Activated T-cell treated with anti-CD3 and anti-CD28 coated beads, Interleukin-2, amount 50 U/mL, for 72 hours (primary cell): ENCODE measurements at places on chromosomes 3 and 15. TPM values are rescaled to one million over a fixed set of nuclear protein-coding genes. Genes with fewer than 3 reads are reported as not detected.

REC114 gene
- total RNA-seq: not detected

AMIGO3 gene
- total RNA-seq: 0.19 TPM

TRIM71 gene
- total RNA-seq: 0.02 TPM

ONECUT1 gene
- total RNA-seq: not detected

GRCh38 chr3:133825969-133826727, 20.5 kb downstream of the SRPRB start:
- H3K4me3 ChIP-seq: no peak overlapping the region
- no peaks in the 10 kb centered on the region for H3K36me3 ChIP-seq
- no peak for DNase-seq
- no peaks in the 10 kb centered on the region for H3K27me3 ChIP-seq
- H3K27ac ChIP-seq: no peak overlapping the region

GRCh38 chr3:20056725-20057611, 16.7 kb downstream of the KAT2B start:
- no peak overlapping the region for H3K27ac ChIP-seq
- H3K4me1 ChIP-seq: peaks cover 32% of the 10 kb centered on the region
- no peaks in the 10 kb centered on the region for H3K27me3 ChIP-seq
- peak; percentile 64 for DNase-seq
- H3K36me3 ChIP-seq: peaks cover 4% of the 10 kb centered on the region
- H3K4me3 ChIP-seq: no peak overlapping the region

DNA sequence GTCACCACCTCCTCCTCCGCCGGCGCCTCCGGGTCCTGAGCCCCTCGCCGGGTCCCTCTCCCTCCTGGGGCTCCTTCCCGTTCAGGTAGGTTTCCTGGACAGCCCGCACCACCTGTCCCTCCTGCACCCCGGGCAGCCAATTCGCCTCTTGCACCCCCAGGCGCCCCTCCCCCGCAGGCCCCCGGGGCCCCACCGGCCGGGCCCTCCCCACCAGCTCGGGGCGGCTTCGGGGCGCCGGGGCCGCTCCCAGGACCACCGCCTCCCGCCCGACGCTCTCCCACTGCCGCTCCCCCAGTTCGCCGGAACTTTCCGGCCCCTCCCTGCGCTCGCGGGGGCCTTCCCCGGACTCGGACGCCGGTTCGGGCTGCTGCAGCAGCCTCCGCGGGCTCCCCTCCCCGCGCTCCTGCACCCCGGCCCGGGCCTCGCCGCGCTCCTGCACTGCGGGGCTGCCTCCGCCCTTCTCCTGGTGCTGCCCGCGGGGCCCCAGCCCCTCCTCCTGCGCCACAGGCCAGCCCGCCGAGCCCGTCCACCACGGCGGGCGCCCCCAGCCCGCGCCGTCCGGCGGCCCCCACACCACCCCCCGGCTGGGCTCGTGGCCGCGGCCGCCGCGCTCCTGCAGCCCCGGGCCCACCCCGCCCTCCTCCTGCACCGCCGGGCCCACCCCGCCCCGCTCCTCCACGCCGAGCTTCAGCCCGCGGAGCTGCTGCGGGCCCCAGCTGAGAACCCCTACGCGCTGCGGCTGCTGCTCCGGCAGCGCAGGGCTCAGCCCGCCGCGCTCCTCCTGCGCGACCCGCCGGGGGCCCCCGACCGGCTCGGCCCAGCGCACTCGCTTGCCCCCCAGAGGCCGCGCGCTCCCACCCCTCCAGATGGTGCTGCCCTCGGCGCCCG, 587 bp upstream of the TNK2 start:
- no peaks in the 10 kb centered on the region for H3K27me3 ChIP-seq
- peaks cover 50% of the 10 kb centered on the region for H3K4me1 ChIP-seq
- H3K4me3 ChIP-seq: peak overlapping the region; percentile 97
- H3K36me3 ChIP-seq: peaks cover 1% of the 10 kb centered on the region

DNA sequence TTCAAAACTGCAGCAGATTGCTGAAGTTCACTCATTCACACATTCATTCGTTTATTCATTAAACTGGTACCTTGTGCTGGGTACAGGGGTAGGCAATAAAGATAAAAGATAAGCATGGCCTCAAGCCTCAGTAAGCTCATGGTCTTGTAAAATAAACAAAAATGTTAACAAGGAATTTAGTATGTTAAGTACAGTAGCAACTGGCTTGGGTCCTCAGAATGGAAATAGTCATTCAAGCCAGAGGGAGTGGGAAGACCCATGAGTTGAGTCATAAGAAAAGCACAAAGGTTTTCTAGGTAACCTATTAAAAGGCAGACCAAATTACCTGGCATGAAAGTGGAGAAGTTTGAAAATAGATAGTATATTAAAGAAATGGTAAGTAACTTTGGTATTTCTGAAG, 163.3 kb downstream of the CDIN1 start:
- H3K4me3 ChIP-seq: no peak overlapping the region
- H3K36me3 ChIP-seq: no peaks in the 10 kb centered on the region
- no peak for DNase-seq
- no peaks in the 10 kb centered on the region for H3K4me1 ChIP-seq
- H3K27me3 ChIP-seq: no peaks in the 10 kb centered on the region

- DNase-seq: no peak
- H3K4me3 ChIP-seq: no peak overlapping the region
- H3K4me1 ChIP-seq: no peaks in the 10 kb centered on the region
- H3K27me3 ChIP-seq: no peaks in the 10 kb centered on the region
- H3K27ac ChIP-seq: no peak overlapping the region
Observed at GRCh38 chr3:127651516-127652172, 21.1 kb upstream of the ABTB1 start.

DNA sequence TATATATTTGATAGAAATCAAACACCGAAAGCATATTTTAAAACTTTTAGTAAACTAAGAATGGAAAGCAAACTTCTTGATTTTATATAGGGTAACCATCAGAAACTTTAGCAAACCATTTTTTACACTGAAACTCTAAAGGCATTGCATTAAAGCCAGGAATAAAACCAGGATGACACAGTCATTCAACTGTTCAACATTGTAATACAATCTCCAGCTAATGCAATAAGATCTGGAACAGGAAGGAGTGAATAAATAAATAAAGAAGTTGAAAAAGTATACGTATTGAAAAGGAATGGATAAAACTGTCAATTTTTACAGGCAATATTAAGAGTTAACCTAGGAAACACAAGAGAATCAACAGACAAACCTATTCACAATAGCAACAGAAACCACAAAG, 181.9 kb upstream of the TTC14 start:
- no peak overlapping the region for H3K27ac ChIP-seq
- DNase-seq: no peak
- no peaks in the 10 kb centered on the region for H3K36me3 ChIP-seq
- H3K27me3 ChIP-seq: no peaks in the 10 kb centered on the region

GRCh38 chr3:194095464-194095863, 40.5 kb upstream of the HES1 start:
- no peak overlapping the region for H3K4me3 ChIP-seq
- no peak for DNase-seq
- no peaks in the 10 kb centered on the region for H3K36me3 ChIP-seq
- H3K27me3 ChIP-seq: no peaks in the 10 kb centered on the region
- H3K4me1 ChIP-seq: peaks cover 26% of the 10 kb centered on the region

- DNase-seq: peak; percentile 43
- H3K27me3 ChIP-seq: no peaks in the 10 kb centered on the region
- H3K4me1 ChIP-seq: peaks cover 32% of the 10 kb centered on the region
- H3K36me3 ChIP-seq: peaks cover 12% of the 10 kb centered on the region
- no peak overlapping the region for H3K27ac ChIP-seq
- H3K4me3 ChIP-seq: no peak overlapping the region
Observed at GRCh38 chr15:100601163-100601562, 821 bp downstream of the LINS1 start.

GRCh38 chr3:195198426-195199346, 72.3 kb downstream of the XXYLT1 start:
- DNase-seq: no peak
- H3K27ac ChIP-seq: no peak overlapping the region

DNA sequence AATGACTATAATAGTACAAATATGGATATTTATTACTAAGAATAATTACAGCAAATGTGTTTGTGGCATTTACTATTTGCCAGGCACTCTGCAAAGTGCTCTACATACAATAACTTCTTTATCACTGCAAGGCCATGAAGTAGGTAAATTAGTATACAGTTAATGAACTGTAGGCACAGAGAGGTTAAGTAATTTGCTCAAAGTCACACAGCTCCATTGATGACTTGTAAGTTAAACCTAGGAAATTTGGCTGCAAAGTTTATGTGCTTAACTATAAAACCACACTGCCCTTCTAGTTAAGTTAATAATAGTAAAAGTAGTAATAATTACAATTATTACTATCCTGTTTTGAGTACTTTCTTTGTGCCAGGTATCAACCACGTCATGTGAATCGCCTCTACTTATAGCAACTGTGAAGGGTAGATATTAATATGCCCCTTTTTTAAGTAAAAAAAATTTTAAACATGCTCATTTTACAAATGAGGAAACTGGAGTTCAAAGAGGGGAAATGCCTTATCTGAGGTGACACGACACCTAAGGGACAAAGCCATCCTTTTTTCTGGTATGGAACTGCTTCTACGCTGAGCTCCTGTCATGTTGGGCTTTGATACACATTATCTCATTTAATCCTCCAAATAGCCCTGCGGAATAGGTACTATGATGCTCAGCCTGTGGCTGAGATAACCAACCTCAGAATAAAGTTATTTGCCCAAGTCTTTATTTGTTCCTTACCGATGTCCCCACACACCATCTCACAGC, 8.5 kb downstream of the BHLHE40 start:
- peak overlapping the region; percentile 72 for H3K27ac ChIP-seq
- peak overlapping the region; percentile 75 for H3K4me3 ChIP-seq
- H3K27me3 ChIP-seq: no peaks in the 10 kb centered on the region

GRCh38 chr15:99345832-99346462, 94.7 kb downstream of the LRRC28 start:
- no peak for DNase-seq
- peaks cover 21% of the 10 kb centered on the region for H3K4me1 ChIP-seq
- H3K27ac ChIP-seq: no peak overlapping the region
- H3K36me3 ChIP-seq: peaks cover 4% of the 10 kb centered on the region

DNA sequence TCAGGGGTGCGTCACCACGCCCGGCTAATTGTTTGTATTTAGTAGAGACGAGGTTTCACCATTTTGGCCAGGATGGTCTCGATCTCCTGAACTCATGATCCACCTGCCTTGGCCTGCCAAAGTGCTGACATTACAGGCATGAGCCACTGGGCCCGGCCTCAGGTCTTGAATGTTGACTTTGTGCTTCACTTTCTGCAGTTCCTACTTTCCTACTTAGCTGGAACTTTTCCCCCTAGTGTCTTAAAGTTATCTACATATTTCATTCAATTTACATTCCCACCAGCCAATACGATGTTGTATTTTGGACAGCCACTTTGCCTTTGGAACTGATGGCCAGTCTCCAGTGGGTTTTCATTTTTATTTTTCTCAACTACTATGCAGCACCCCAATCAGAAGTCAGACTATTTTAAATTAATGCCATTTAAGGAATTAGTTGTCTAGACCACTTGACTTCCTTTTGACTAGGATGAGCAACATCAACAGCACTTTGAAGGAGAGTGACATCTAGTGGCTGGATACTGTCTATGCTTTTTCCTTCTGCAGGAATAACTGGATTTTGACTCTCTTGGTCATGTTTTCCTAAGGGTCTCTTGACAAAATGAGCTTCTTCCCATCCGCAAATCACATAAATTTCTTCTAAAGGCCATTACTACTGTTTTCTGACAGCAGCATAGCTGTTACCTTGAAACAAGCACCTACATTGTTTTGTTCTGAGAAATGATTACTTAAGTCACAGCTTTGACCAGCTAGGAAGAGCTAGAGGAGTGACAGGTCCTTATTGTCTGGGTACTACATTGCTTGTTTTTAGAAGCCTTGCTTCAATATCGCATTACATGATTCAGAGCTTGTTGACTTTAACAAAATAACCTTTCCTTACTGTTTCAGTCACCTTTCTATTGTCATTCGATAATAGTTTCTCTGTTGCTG, 140.2 kb downstream of the ITPR1 start:
- H3K4me3 ChIP-seq: no peak overlapping the region
- H3K27me3 ChIP-seq: no peaks in the 10 kb centered on the region
- H3K36me3 ChIP-seq: no peaks in the 10 kb centered on the region
- DNase-seq: no peak
- peak overlapping the region; percentile 62 for H3K27ac ChIP-seq
- peaks cover 9% of the 10 kb centered on the region for H3K4me1 ChIP-seq

DNA sequence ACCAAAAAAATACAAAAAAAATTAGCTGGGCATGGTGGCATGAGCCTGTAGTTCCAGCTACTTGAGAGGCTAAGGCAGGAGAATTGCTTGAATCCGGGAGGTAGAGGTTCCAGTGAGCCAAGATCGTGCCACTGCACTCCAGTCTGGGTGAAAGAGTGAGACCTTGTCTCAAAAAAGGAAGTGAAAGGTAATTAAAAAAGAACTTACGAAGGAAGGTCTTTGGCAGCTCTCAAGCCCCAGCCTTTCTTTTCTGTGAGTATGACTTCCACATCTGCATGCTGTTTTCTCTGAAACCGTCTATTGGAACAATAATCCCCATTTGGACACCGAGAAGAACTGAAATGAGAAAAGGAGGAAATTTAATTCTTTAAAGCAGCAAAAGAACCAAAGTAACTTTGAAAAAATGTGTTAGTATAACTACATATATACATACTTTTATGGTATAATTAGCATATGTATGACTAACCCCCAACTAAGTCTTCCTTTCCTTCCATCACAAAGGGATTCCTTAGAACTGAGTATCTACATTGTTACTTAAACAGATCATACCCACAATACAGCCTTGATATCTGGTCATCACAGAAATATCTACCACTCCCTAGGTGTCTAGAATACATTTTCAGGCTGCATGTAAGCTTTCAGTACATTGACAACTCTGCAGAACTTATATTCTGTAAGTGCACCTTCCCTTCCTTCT, 50.1 kb downstream of the SETD2 start:
- no peak overlapping the region for H3K27ac ChIP-seq
- H3K4me3 ChIP-seq: no peak overlapping the region
- H3K27me3 ChIP-seq: no peaks in the 10 kb centered on the region
- H3K36me3 ChIP-seq: peaks cover 1% of the 10 kb centered on the region
- DNase-seq: no peak

DNA sequence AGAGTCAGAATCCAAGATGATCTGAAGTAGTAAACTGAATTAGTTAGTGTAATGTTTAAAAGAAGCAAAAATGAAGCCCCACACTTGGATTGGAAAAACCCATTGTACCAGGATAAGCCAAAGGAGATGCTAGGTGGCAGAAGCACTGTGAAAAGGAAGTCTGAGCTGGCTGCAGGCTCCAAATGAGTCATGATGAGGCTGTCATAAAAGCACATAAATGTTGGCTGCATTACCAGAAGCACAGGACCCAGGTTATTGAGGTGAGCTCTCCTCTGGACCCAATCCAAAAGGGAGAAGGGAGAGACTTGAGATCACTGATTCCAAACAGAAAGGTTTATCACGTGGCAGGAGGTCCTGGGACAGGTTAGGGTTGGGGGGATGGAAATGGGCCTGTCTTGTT, 3.2 kb upstream of the ACAN start:
- H3K36me3 ChIP-seq: no peaks in the 10 kb centered on the region
- no peak for DNase-seq
- peaks cover 17% of the 10 kb centered on the region for H3K4me1 ChIP-seq
- peaks cover 85% of the 10 kb centered on the region for H3K27me3 ChIP-seq

DNA sequence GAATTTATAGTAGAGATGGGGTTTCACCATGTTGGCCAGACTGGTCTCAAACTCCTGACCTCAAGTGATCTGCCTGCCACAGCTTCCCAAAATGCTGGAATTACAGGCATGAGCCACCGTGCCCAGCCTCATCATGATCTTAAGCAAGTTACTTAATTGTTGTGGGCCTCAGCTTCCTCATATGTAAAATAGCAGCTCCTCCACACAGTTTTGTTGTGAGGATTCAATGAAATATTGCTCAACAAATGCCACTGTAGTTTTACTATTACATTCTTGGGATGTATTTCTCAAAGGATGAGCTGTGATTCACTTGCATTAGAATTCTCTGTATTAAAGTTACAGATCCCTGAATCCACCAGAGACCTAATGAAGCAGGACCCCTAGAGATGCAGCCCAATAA, 168.8 kb downstream of the ADAMTS9 start:
- DNase-seq: no peak
- no peak overlapping the region for H3K4me3 ChIP-seq
- H3K36me3 ChIP-seq: no peaks in the 10 kb centered on the region
- H3K27me3 ChIP-seq: no peaks in the 10 kb centered on the region
